CD8-positive, alpha-beta memory T cell (primary cell): ENCODE measurements at places on chromosomes 1 and 21. TPM values are rescaled to one million over a fixed set of nuclear protein-coding genes. Genes with fewer than 3 reads are reported as not detected.

GRCh38 chr1:18552631-18553030, 71.9 kb downstream of the KLHDC7A start:
- no peak for DNase-seq

GRCh38 chr1:232952514-232953499, 2.4 kb downstream of the NTPCR start:
- DNase-seq: no peak

DNA sequence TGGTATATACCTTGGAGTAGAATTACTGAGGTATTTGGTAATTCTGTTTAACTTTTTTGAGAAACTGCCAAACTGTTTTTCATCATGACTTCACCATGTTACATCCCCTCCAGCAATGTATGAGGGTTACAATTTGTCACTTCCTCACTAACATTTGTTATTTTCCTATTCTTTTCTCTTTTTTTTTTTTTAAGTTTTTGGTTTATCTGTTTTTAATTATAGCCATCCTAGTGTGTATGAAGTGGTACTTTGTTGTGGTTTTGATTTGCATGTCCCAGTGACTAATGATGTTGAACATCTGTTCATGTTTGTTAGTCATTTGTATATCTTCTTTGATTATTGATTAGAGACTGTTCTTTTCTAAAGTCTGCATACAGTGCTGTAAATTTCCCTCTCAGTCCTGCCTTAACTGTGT, 147.3 kb downstream of the HS2ST1 start:
- DNase-seq: no peak

GRCh38 chr1:111895469-111895868, 94.0 kb downstream of the KCND3 start:
- no peak for DNase-seq

GRCh38 chr1:43982241-43982640, 3.2 kb downstream of the B4GALT2 start:
- no peak for DNase-seq

AGPAT3 gene
- total RNA-seq: 66.5 TPM

TMEM82 gene
- not detected for total RNA-seq

DNA sequence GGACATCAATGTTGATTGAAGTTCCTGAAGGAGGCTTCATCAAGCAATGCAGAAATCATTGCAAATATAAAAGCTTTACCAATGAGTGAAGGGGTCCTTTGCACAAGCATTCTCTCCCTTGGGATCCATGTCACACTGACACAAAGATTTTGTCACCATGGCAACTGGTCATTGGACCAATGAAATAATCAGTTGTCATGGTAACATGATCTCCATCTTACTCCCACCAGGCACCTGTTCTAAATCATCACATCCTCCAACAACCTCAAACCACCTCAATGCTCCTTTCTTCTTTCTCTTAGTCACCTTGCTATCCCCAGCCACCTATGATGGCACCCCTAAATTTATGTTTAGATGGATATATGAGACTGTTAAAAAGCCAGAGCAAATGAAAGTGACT, 13.5 kb upstream of the FOXJ3 start:
- no peak for DNase-seq

DNA sequence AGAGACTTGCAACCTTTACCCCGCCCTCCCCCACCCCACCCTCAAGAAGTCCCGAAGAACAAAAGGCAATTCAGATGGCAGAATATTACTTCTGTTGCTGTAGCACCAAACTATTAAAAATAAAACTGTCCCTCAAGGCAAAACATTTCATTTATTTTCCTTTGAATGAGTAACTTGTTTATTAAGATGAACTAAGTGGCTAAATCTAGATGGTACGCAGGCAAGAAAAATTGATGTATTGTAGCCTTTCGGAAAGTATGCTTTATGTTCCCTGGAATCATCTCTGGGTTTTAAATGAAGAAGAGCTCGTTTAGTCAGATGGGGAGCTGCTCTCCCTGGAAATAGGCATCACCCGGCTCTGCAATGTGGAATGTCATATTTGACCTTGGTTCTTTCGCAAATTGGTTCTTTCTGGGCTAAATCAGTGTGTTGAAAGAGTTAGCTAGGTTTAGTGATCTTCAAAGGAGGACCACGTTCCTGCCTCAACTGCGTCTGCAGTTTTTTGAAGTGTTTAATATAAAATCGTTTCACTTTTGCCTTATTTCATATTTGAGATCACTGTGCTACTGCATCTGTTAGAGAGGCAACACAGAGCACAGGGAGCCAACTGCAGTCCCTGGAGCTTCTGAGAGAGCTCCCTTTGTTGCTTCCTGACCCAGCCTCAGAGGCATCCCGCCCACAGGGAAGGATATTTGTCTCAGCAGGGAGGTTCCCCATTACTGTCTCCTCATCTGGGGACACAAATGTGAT, 61.8 kb downstream of the KIF26B start:
- no peak for DNase-seq
